ENCODE measurements at places on chromosomes 6 and 20. TPM values are rescaled to one million over a fixed set of nuclear protein-coding genes. Genes with fewer than 3 reads are reported as not detected.
A peak's percentile ranks its signal among the peaks of the same experiment; 100 is the strongest.

DNA sequence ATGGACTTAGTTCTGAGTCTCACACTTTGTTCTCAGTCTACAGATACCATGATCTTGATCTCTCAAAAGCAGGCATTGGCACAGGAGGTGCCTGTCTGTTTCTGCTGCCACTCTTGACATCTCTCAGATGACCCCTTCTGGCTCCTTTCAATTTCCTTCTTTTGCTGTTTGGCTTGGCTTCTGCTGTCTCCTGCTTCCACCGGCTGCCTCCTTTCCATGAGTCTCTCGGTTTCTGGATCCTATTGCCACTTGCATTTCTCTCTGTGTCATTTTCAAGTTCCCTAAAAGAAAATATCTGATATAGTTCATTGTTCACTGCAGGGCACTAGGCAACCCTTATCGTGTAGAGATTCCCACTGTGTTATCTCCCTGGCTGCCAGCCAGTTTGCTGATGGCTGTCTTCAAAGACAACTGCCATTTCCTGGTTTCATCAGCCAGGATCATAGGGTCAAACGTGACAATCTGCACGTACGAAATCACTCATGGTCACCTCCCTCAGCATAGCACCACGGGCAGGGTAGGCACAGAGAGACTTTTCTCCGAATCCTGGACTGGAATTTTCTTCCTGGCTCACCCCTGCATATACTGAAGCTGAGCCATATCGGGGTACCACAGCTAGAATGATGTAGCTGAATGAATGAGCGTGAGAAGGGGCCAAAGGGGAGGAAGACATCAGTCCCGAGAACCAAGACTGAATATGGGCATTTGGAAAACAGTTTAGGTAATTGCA, 144.6 kb upstream of the TMEM170B start:
- DNase-seq = no peak

GRCh38 chr6:33164176-33164575, 28.1 kb downstream of the COL11A2 start:
- DNase-seq = no peak

- no peak for DNase-seq
Observed at GRCh38 chr6:146389740-146390139, 153.9 kb upstream of the RAB32 start.

GRCh38 chr6:119880840-119881239, 531.3 kb upstream of the MAN1A1 start:
- no peak for DNase-seq

DNA sequence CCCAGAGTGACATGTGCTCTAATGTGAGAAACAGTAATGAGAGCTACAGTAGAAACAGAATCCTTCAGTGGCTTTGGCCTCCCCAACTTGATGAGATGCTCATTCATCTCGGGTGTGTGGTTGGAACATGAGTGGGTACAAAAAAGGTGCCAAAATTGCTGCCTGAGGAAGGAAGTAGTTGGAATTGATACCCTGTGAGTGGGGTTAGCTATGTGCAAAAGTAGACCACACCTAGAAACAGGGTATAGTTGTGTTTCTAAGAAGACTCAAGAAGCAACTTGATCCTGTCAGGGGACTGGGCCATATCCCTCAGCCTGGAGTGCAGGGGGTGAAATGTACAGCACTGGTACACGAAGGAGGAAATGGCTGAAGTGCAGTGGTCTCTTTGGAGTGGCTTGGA, 206.4 kb upstream of the SUPT3H start:
- DNase-seq = no peak

DNA sequence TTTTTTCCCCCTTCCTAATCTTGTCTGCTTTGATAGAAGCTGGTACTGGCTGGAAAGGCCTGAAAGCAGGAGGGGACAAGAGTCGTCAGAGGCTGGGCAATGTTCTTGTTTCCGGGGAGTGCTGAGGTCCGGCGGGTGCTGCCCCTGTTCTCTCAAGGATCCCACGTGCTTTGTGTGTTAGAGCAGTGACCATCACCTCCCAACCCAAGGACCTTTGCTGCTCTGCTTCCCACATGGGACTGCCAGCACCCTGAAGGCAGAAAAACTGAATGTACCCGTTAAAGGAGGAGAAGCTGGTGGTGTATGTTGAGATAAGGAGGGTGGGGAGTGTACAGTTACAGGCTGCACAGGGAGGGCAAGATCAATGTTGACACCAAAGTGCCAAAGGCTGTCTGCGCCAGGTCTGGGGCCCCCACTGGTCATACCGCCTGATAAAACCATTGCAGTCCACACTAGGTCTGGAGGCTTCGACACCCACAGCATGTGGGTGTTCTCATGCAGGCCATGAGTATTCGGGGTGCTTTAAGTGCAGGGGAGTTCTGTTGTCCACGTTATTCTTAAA, 15.0 kb downstream of the C20orf173 start:
- DNase-seq = no peak

DNA sequence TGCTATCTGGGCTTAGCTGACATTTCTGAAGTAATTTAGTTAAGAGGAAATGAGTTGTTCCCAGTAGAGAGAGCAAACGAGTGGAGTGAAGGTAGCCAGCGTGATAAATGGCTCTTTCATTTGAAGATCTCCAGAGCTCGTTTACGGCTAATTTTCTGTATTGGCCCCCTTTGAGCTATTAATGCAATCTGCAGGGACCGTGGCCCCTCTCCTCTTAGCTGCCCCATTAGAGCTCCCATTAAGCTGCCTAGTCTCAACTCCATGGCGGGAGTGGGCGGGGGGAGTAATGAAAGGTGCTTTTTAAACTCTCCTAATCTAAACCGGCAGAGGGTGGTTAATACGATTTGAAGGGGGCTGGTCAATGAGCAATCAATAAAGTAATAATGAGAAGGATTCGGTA, 12.5 kb downstream of the TFAP2B start:
- DNase-seq = no peak

DNA sequence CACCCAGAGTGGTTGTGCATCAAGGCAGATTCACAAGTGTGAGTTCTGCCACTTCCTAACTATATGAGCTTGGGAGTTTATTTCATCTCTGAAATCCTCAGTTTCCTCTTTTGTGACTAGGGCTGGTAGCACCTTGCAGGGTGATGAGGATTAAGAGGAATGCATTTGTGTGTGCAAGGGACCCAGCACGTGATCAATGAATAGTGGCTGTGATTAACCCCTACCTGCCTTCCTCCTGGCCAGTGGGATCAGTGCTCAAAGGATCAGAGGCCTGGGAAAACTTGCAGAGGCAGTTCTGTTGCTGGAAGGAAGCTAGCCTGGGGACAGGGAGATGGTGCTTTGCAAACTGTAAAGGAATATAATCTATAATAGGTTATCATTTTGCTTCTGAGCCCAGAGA, 7.3 kb downstream of the SDC4 start:
- DNase-seq = no peak

DNA sequence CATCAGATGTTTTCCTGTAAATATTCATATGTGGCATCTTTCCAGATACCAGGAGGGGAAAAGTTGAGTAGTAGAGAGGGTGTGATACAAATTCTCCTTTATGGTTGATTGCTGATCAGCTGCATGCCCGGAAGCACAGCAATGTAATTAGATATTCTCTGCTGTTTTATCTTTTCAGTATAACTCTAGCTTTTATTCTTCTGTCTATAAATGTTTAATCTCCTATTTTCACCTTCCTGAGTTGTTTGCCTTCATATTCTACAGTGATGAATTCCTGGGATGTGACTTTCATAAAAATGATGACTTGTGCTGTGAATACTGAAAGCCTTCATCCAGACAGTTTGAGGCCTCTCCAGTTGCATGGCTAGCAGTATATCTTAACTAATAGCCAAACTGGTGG, 53.7 kb downstream of the SH3BGRL2 start:
- no peak for DNase-seq

DNA sequence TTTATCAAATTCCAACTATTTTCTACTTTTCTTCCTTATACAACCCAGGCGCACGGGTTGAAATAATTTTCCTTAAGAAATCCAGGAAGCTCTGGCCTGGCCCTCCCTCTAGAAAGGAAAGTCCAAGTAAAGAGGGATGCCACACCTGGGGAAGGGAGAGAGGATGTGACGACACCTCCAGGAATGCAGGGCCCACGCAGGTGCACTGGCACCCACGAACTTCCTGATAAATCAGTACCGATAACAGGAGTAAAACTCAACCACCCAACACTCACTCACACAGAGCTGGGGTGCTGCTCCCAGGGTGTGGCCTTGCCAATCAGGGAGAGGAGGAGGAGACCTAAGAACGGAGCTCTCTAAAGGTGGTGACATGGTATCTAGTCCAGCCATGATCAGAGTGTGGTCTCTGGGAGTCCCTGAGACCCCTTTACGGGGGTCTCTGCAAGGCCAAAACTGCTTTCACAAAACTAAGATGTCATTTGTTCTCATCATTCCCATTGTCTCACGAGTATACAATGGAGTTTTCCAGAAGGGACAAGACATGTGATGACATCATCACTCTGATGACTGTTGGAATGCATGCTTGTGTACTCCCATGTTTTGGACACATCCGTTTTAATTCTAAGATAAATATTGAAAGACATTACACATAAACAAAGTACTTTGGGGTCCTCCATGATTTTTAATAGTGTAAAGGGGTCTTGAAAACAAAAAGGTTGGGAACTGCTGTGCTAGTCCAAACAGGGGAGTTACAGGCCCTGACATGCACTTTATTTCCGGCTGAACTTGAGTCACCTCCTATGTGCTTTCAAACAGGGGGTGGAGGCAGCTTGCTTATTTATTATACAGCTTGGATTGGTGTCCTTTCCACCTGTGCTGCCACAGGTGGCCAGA, 2.2 kb upstream of the PARD6B start:
- peak; percentile 97 for DNase-seq

- no peak for DNase-seq
Observed at GRCh38 chr6:131918650-131919355, 32.4 kb downstream of the CCN2 start.

DNA sequence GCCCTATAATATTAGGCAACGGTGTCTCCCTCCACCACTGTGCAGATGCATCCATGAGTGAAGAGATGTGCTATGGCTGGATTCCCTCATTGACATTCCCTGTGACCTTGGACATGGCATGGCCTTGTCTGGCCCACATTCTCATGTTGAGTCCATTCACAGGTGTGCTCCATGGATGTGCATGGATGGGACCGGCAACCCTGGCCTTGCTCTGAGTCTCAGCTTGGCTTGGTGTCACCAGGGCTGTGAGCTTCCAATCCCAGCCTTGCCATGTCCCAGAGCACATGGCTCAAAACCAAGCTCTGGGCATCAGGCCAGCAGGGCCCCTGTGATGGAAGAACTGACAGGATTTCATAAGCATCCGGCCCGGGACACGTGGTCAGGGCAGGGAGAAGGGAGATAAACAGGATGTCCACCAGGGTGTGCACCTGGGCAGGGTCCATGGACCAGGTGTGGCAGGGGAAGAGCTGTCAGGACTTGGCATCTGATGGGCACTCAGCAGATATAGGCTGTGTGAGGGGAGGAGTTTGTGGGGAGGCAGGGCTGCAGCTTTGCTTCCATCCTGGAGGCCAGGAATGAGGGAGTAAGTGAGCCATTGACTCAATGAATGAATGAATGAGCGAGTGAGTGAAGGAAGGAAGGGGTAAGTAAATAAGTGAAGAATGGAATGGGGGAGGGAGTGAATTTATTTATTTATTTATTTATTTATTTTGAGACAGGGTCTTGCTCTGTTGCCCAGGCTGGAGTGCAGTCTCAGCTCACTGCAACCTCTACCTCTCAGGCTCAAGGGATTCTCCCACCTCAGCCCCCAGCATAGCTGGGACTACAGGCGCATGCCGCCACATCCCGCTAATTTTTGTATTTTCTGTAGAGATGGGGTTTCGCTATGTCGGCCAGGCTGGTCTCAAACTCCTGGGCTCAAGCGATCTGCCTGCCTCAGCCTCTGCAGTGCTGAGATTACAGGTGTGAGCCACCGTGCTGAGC, 15.7 kb downstream of the NRSN2 start:
- peak; percentile 99 for DNase-seq

DNA sequence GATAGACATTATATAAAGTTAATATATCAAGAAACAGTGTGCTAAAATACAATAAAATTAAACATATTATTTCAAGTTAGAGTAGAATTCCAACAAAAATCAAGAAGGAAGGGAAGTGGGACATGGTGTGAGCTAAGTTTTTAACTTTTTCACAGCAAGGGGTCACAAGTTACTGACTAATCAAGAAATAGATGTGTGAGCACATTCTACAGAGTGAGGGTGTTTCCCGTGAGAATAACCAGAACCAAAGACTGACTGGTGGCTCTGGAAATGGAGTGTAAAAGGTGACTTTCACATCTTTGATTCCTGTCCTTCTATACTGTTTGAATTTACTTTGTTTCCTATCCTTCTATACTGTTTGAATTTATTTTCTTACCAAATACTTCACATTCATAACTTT, 206.6 kb downstream of the TASP1 start:
- DNase-seq = no peak

- no peak for DNase-seq
Observed at GRCh38 chr20:59014680-59015389, 4.4 kb upstream of the TUBB1 start.

DNA sequence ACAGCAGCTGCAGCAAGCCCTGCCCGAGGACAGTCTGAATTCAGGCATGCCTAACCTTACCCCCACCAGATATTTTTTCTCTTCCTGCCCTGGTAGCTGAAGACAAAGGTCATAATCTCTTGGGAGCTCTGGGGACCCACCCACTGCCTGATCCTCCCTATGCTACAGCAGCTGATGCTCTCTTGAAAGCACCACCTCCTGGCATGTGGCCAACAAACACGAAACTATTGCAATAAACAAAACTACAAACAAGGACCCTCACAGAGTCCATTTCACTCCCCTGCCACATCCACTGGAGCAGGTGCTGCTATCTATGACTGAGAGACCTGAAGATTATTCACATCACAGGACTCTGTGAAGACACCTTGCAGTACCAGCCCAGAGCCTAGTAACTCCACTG, 238.5 kb upstream of the HS3ST5 start:
- DNase-seq = no peak

DNA sequence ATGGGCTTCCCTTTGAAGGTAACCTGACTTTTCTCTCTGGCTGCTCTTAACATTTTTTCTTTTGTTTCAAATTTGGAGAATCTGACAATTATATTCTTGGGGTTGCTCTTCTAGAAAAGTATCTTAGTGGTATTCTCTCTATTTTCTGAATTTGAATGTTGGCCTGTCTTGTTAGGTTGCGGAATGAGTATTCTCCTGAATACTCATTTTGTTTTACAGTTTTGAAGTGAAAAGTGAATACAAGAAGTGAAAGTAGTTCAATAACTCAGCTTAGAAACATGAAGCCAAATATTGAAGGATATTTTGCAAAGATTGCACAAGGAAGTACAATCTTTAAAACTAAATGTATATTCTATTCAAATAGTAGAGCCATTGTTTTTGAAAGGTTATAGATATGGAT, 120.2 kb upstream of the MAP3K4 start:
- DNase-seq = no peak

The FAM83B gene
- total RNA-seq = 9.4 TPM

The HAO1 gene
- total RNA-seq = not detected

The POU3F2 gene
- total RNA-seq = not detected

The RIMS4 gene
- not detected for total RNA-seq

The CALHM6 gene
- total RNA-seq = not detected

The FLRT3 gene
- total RNA-seq = 5.0 TPM

The ZNF165 gene
- total RNA-seq = 4.4 TPM

The PROKR2 gene
- total RNA-seq = not detected

The OLIG3 gene
- total RNA-seq = not detected

The TNFAIP3 gene
- 1.2 TPM for total RNA-seq

The CST2 gene
- total RNA-seq = not detected

The MUC21 gene
- not detected for total RNA-seq
